ENCODE measurements at places on chromosomes 1 and 21.

DNA sequence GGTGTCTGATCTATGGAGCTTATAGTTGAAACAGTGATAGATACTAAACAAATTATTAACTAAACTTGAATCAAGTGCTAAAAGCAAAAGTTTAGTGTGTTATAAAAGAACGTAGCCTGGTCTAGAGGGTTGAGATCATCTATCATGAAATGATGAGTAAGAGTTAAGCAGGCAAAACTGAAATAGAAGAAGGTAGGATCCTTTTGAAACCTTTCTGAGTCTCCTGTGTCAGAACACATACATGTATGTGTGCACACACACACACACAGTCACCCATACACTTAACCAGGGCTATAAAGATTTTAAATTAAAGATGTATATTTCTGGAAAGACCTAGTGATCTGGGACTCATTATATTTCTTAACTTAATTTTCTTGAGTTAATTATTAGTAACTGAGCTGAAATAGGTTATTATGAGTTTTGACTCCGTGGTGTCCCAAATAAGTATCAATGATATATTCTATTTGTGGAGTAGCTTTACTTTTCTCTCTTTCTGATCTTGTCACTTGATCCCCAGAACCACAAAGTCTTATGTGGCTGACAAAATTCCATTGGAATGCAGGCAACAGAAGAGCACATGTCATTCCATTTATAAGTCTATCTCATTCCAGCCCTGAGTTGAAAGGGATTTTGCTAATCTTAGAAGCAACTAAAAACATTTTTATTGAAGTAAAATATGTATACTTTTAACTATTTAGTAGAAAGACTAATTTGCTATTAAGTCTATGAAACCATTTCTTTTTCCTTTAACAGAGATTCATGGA is 70.7 kb downstream of the PRRX1 start:
- no peak for DNase-seq

GRCh38 chr1:1596493-1597274 is 3.3 kb downstream of the FNDC10 start:
- DNase-seq = no peak

- DNase-seq = no peak
Observed at GRCh38 chr1:226976978-226977642, 37.0 kb downstream of the COQ8A start.

DNA sequence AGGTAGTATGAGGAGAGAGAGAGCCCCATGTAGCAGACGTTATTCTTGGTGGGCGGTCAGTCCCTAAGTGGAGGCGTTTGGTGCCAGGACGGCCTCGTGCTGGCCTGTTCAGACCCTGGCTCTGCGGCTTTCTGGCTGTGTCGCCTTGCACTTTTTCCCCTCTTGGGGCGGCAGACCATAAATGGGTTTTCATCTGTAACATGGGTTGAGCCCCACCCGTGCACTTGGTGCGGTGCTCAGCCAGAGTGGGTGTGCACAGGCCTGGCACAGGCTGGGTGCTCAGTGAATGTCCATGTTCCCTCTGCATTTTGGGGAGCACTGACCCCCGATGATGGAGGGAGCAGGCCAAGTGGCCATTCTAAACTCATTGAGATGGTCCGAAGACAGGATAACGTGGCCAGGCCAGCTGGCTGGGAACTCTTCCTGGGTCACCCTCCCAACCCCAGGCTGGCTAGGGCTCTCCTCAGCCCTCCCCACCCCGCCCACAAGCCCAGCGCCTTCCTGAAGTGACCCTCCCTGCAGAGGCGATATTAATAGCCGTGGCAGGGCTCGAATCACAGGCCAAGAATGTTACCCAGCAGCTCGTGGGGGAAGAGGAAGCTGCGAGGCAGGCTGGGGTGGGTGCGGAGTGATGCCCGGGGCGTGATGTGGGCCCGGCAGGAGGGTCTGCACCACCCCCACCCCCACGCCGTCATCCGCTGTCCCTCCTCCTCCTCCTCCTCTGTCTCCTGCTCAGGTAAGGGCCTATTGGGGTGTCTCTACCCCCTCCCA is 78.5 kb downstream of the ARHGEF10L start:
- DNase-seq = no peak

GRCh38 chr1:204600968-204601367 is 84.6 kb downstream of the LRRN2 start:
- DNase-seq = no peak

GRCh38 chr21:38438462-38438893 is 59.8 kb downstream of the ERG start:
- DNase-seq = no peak

- DNase-seq = no peak
Observed at GRCh38 chr1:184005506-184005905, 32.0 kb downstream of the COLGALT2 start.

GRCh38 chr1:218945050-218945449 is 228.6 kb upstream of the LYPLAL1 start:
- no peak for DNase-seq

DNA sequence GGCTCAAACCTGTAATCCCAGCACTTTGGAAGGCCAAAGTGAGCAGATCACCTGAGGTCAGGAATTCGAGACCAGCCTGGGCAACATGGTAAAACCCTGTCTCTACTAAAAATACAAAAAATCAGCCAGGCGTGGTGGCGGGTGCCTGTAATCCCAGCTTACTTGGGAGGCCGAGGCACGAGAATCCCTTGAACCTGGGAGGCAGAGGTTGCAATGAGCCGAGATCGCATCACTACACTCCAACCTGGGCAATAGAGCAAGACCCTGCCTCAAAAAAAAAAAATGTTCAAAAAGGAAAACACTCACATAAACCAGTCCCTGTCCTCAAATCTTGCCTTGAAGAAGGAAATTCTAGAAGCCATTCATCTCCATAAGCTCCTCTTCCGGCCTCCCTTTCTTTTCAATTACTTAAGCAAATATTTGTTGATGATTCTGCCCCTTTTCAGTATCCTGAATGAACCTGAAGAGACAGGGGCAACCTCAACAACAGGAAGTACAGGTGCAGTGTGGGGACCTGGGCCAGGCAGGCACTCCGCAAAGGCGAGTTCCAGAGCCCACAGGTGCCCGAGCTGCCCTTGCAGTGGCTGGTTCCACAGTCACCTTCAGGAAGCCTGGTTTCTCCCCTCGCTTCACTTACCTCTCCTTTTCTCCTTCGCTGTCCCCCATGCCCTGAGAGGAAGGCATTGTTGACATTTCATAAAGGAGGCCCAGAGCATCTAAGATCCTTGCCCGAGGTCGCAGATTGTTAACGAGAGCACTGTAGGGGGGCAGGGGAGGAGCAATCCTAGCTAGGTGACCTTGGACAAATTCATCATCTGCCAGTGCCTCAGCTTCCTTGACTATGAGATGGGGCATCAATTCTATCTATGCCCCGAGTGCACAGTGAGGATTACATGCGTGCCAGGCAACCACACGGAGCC is 8.9 kb upstream of the LEFTY1 start:
- peak; percentile 54 for DNase-seq

- no peak for DNase-seq
Observed at GRCh38 chr1:109078317-109078716, 2.5 kb upstream of the TAF13 start.

DNA sequence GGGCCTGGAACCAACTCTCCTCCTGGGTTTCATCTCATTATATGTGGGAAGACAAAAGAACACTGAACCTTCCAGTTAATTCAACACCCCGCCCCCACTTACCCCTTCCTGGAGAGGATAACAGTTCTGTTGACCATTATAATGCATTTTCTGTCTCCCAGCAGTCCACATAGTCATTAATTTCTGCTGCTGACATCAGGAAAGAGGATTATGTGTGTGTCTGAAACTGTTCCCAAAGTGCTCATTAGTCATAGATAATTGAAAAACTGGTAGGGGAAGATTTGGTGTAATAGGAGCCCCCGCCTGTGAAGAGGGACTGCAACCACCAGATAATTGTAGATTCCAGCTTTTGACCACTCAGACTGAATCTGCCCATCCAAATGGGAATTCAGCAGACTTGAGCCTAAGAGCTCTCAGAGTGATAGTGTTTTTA is 208.7 kb downstream of the FGGY start:
- no peak for DNase-seq

GRCh38 chr1:78640462-78640861 is 9.2 kb upstream of the IFI44 start:
- DNase-seq = no peak

- DNase-seq = no peak
Observed at GRCh38 chr21:25551569-25551968, 55.7 kb downstream of the MRPL39 start.

GRCh38 chr1:4513685-4514084 is 140.7 kb upstream of the AJAP1 start:
- DNase-seq = no peak

GRCh38 chr1:28915031-28915895 is 894 bp downstream of the EPB41 start:
- DNase-seq = peak; percentile 9

DNA sequence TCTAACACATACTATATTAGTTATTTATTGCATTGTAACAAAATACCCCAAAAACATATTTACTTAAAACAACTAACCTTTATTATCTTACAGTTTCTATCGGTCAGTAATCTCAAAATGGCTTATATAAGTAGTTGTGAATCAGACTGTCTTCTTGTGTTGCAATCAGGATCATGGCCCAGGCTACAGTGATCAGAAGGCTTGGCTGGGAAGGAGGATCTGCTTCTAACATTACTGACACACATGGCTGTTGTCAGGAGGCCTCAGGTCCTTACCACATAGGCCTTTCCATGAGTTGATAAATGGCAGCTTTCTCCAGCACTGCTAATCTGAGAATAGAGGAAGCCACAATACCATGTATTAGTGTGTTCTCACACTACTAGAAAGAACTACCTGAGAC is 33.7 kb downstream of the CFH start:
- DNase-seq = no peak

- DNase-seq = no peak
Observed at GRCh38 chr1:26694638-26695355, 1.0 kb upstream of the ARID1A start.

DNA sequence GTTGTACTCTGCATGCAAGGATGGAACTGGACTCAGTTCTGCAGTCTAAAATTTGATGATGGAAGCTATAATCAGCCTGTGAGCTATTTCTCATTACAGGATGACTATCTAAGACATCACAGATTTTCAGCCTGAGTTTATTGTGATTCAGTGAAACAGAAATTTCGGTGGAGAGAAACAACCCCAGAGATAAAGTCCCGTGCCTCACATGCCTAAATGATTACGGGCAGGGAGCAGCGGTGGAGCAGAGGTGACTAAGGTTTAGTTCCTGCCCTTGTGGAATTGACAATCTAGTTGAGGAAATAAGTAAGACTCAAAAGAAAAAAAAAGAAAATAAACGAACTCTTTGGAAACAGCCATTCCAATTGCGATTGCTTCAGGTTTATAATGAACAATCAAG is 96.9 kb downstream of the GRIK3 start:
- no peak for DNase-seq

- DNase-seq = peak; percentile 70
Observed at GRCh38 chr1:35544976-35545375, 12.2 kb downstream of the KIAA0319L start.

- DNase-seq = no peak
Observed at GRCh38 chr1:14136152-14136763, 436.3 kb downstream of the PRDM2 start.

GRCh38 chr21:25234857-25235801 is 372.2 kb downstream of the MRPL39 start:
- DNase-seq = no peak

GRCh38 chr1:162094271-162094670 is 24.8 kb downstream of the NOS1AP start:
- no peak for DNase-seq

DNA sequence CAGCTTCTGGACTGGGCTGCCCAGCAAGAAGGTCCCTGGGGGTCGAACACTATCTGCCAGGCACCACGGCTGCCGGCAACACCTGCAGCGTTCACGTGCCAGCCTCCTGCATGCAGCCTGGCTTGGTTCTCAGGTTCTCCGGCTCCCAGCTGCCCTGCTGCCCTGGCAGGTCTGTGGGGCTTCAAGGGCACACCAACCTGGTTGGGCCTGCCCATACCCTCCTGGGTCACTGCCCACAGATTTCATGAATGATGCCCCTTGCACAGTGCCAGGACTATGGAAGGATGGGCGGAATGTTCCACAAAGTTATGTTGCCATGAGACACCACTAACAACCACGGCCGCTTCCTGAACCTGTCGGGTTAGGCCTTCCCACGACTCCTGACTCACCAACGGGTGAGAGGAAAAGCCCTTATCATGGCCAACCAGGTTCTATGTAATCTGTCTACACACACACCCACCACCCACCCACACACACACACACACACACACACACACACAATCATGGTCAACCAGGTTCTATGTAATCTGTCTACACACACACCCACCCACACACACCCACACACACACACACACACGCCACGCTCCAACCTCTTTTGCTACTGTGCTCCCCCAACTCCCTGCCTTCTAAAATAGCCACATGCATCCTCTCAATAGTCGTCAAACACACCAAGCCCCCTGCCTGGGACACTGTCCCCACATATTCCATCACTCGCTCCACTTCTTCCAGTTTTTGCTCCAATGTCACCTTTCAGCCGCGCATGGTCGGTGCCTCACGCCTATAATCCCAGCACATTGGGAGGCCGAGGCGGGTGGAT is 32.2 kb downstream of the HSPG2 start:
- DNase-seq = no peak

DNA sequence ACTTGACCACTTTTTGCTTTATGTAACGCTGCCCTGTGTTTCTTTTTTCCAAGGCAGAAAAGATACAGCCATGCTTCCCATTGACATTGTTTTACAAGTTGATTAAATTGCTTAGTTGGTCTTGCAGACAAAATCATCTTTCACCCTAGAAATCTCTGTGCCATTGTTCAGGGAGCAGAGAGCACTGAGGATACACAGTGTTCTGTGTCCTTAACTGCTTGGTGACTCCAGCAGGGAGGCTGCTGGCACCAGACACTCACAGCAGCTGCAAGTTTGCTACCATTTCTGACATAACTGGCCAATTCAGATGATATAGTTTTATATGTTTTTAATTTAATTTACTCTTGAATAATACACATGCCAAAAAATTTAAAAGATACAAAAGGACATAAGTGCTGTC is 118.7 kb downstream of the RGS2 start:
- no peak for DNase-seq

DNA sequence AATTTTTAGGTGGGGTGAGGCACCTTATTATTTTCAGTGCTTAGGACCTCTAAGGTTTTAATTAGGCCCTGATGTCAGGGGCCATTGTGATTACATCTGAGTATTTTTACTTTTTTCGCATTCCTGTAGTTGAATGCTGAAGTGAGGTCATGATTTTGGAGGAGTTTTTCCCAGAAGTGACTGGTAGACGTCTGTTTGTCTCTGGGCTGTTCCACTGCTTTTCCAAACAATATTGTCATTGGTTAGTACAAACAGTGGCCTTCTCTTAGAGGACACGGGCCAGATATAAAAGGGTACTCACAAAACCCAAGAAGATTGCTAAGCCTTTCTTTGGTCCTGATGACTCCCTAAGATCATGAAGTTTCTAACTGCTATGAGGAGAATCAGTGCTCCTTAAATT is 7.6 kb upstream of the RASAL2 start:
- no peak for DNase-seq

DNA sequence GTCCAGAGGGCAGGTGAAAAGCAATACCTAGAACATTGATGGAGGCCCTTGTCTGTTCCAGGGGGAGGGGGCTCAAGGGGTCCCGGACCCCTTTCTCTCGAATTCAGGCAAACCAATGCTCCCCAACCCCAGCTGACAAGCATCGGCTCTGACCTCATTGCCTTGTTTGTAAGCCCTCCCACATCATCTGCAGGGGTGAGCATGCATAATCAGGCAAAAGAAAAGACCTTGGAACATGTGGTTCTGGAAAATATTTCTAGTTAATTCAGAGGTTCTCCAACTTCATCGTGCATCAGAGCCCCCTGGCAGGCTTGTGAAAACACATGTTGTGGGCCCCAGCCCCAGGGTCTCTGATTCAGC is 231.3 kb downstream of the TOMM20 start:
- DNase-seq = no peak

- no peak for DNase-seq
Observed at GRCh38 chr1:174075245-174075692, 53.1 kb upstream of the RC3H1 start.

All from CD4-positive, alpha-beta T cell treated with Interleukin-1 beta for 1 hour (primary cell).